Activated T-cell treated with anti-CD3 and anti-CD28 coated beads, Interleukin-2, amount 50 U/mL, for 24 hours (primary cell): ENCODE measurements at places on chromosomes 1 and 21.

DNA sequence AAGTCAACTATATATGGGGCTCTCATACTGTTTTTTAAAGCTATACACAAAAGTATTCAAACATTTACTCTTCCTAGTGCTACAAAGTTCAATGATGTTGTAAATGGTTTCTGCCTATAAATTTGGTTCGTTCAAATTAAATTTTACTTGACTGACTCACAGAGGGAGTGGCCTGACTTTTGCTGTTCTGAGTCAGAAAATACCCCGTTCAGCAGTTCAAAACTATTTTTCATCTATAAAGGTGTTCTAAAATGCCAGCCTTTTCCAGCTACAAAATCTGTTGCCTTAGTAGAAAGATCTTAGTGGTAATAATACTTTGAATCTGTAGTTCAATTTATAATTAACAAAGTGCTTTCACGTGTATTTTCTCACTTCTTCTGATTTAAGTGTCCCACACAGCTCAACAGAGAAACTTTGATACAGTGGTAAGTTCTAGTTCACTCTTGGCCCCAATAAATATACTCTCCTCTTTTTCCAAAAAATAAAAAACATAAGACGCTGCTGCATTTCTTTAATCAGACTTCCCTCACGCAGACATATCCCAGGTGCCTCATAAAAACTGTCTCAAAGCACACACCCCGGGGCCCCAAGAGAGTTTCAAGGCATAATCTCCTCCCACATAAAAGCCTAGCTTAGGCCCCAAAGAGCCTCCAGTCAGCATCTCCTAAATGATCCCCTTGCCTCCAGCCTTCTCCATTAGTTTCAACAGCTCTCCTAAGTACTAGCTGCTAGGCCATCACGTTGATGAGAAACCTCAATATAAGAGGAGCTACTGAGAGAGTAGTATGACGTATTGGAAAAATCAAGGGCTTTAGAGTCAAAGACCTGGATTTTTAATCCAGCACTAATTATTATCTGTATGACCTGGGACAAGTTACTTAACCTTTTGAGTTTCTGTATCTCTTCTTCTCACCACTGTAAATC lies 3.2 kb downstream of the PTP4A2 start:
- no peak for DNase-seq
- peak overlapping the region; percentile 97 for H3K4me3 ChIP-seq
- peak overlapping the region; percentile 98 for H3K27ac ChIP-seq
- H3K36me3 ChIP-seq, result peaks cover 70% of the 10 kb centered on the region
- H3K27me3 ChIP-seq, result no peaks in the 10 kb centered on the region
- H3K4me1 ChIP-seq, result peaks cover 80% of the 10 kb centered on the region

DNA sequence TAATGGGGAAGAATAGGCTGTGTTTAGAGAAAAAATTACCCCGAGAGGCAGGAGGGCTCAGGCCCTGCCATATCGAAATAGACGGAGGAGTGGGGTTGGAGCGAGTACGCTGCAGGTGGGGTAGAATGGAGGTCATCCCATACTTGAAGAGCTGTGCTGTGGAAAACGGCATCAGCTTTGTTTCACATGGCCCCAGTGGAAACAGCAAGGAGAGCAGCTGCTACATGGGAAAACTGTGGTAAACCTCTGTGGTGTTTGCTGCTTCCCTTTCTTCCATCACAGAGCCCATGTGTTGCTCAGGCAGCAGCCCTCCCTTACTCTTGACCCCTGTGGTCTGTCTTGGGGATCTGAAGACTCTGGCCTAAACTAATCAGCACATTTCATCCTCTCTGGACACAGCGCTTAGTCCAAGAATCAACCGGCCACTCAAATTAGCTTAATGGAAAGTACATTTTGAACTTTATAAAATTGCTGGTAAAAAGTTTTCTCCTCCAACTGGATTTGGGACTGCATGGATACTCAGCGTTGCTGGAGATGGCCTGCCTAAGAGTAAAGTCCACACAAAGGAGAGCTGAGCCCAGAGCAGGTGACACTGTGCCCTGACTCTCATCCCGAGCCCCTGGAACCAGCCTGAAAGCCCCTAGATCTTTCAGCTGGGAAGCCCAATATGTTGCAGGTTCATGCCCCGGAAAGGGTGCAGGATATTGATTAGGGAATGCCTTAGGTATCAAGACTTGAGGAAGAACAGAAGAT lies 127.1 kb upstream of the GADD45A start:
- no peak overlapping the region for H3K4me3 ChIP-seq
- no peak overlapping the region for H3K27ac ChIP-seq
- peaks cover 6% of the 10 kb centered on the region for H3K27me3 ChIP-seq
- peaks cover 3% of the 10 kb centered on the region for H3K4me1 ChIP-seq
- DNase-seq, result no peak

DNA sequence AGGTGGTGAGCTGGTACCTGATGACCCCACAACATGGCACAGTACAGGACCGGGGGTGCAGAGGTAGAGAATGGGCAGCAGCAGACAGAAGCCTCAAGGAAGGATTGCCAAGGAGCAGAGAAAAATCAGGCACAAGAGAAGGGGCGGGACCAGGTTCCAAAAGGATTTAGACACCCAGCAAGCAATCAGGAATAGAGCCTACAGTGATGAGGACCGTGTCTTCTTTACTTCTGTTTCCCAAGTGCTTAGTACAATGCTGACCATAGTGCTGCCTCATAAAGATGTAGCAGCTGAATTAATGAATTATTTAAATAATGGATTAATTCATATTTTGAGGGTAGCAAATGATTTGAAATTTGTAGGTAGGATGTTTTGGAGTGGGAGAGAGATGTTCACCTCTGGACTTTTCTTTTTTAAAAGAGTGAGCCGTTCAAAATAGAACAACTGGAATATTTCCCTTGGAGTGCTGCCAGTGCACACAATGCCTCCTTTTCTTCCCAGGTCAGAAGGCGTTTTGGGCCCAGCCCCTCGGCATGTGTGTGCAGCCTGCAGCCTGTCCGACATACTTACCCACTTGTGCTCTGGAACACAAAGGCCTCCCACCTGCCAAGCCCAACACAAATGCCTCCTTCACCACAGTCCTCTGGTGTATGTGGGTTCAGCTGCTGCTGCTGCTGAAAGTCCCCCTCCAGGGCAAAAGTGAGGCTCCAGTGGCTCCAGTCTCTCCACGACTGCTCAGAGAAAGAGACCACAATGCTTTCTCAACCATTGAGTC lies 19.6 kb downstream of the KANK4 start:
- no peaks in the 10 kb centered on the region for H3K36me3 ChIP-seq
- no peaks in the 10 kb centered on the region for H3K27me3 ChIP-seq
- no peak overlapping the region for H3K27ac ChIP-seq
- no peak overlapping the region for H3K4me3 ChIP-seq

DNA sequence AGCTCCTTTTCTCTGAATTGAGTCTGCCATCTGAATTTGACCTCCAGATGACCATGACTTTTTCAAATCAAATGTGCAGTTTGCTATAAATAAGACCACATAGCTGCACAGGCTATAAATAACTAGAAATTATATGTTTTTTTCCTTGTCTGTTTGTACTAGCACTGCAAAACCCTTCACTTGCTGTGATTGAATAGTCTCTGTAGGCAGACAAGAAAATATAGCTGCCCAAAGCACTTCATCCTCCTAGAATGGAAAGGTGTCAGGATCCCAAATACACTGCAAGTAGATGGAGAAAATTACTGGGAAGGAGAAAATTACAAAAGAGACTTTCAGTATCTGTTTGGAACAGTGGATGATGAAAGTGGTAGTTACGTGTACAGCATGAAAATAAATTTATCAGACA lies 175.8 kb downstream of the APP start:
- H3K4me1 ChIP-seq, result no peaks in the 10 kb centered on the region
- no peak overlapping the region for H3K4me3 ChIP-seq
- no peak for DNase-seq
- no peaks in the 10 kb centered on the region for H3K27me3 ChIP-seq
- no peak overlapping the region for H3K27ac ChIP-seq
- H3K36me3 ChIP-seq, result peaks cover 32% of the 10 kb centered on the region

DNA sequence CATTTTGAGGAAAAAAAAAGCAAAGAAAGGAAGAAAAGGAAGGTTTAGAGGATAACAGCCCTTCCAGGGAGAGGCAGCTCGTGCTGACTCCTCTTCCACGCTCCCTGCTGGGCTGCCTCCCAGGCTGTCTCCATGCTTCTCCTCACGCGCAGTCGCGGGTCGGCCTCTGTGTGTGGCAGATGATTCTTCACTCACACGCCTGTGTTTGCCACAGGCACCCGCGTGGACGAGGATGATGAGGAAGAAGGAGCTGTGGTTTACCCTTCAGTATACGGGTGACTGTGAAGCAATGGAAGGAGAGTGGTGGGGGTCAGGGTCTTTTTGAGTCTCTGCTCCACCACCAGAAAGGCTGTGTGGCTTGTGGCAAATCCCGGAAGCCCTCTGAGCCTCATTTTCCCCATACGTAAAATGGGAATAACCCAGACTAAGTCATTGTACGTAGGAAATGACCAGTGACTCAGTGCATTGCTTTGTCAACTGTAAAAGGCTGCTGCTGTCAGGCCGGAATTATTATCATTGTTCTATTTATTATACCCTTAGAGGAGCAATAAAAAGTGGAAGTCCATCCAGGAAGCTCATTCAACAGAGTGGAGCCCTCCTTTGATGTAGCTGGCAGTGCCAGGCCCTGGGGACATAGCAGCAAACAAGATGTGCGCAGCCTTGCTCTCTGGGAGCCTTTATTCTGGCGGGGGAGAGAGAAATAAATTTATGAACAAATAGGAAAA lies 11.9 kb upstream of the SH2D2A start:
- H3K4me1 ChIP-seq, result peaks cover 4% of the 10 kb centered on the region
- no peak overlapping the region for H3K4me3 ChIP-seq
- no peaks in the 10 kb centered on the region for H3K36me3 ChIP-seq
- H3K27me3 ChIP-seq, result peaks cover 7% of the 10 kb centered on the region
- H3K27ac ChIP-seq, result no peak overlapping the region
- DNase-seq, result no peak

- H3K27me3 ChIP-seq, result no peaks in the 10 kb centered on the region
- DNase-seq, result no peak
- no peaks in the 10 kb centered on the region for H3K36me3 ChIP-seq
These were observed 453 bp downstream of the TFF3 start for GRCh38 chr21:42314616-42315295.

DNA sequence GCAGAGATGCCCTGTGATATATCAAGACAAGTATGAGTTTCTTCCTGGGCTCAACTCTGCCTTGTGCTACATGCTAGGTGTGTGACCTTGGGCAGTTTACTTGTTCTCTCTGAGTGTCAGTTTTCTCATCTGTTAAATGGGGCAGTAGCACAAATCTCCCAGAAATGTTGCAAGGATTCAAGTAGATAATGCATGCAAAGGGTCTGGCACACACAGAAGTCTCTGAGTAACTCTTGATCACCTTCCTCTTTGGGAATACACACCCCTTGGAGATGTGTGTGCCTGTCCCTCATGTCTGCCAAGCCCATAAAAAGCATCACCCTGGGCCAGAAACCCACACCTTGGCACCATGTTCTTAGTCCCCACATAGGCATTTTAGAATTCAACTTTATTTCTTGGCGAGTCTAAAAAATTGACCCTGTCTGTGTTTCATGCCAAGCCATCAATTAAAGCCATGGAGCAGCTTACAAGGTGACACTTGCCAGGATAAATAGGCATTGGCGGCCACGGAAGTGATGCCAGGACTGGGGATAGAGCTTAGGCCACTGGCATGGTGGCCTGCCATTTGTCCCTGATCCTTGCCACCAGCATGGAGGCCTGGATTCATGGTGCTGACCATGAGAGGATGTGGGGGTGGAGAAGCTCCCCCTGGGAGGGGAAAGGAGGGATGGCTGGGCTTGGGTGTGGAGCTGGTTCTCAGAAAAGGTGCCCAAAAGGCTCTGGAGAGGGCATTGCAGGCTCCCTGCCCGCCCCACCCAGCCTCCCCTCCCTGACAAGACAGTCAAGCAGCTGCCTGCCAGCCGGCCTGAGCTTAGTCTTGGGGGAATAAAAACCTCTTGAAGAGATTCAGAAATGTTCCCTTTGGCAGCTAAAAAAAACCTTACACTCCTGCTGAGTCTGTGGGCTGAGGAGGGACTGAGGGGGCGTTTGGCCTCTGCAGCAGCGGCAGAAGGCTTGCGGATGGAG lies 118.0 kb upstream of the IPO9 start:
- H3K4me3 ChIP-seq, result no peak overlapping the region
- no peak for DNase-seq
- H3K4me1 ChIP-seq, result no peaks in the 10 kb centered on the region
- H3K27ac ChIP-seq, result no peak overlapping the region
- no peaks in the 10 kb centered on the region for H3K36me3 ChIP-seq

GRCh38 chr1:9263984-9264872 lies 28.5 kb upstream of the SPSB1 start:
- no peak overlapping the region for H3K27ac ChIP-seq
- H3K4me3 ChIP-seq, result no peak overlapping the region
- DNase-seq, result no peak
- peaks cover 19% of the 10 kb centered on the region for H3K36me3 ChIP-seq
- no peaks in the 10 kb centered on the region for H3K27me3 ChIP-seq

GRCh38 chr1:109760581-109761226 lies 3.0 kb downstream of the EPS8L3 start:
- no peaks in the 10 kb centered on the region for H3K27me3 ChIP-seq
- H3K4me1 ChIP-seq, result no peaks in the 10 kb centered on the region
- H3K36me3 ChIP-seq, result no peaks in the 10 kb centered on the region
- peak; percentile 15 for DNase-seq
- H3K4me3 ChIP-seq, result no peak overlapping the region

DNA sequence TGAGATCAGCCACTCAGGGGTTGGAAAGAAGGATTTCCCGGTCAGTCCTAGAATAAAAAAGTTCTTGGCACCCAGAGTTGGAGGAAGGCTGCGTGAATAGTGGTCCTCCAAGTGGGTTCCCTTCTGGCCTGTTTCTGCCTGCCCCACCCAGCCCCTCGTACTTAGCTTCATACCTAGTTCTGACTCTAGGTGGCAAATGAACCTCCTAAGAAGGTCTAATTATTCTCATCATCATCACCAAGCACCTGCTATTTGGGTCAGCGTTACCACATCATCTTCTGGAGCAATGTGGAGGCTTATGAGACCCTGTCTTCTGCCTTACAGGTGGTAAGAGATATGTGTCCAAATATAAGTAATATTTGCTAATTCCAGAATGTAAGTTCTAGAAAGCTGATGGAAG lies 35.9 kb upstream of the NFASC start:
- no peaks in the 10 kb centered on the region for H3K4me1 ChIP-seq
- DNase-seq, result no peak
- peaks cover 68% of the 10 kb centered on the region for H3K27me3 ChIP-seq

GRCh38 chr1:20446796-20447195 lies 39.2 kb downstream of the CAMK2N1 start:
- no peaks in the 10 kb centered on the region for H3K4me1 ChIP-seq
- H3K4me3 ChIP-seq, result no peak overlapping the region
- H3K36me3 ChIP-seq, result no peaks in the 10 kb centered on the region
- no peak overlapping the region for H3K27ac ChIP-seq
- no peak for DNase-seq

GRCh38 chr1:211318576-211319280 lies 7.9 kb upstream of the TRAF5 start:
- no peak overlapping the region for H3K4me3 ChIP-seq
- no peaks in the 10 kb centered on the region for H3K27me3 ChIP-seq
- H3K27ac ChIP-seq, result no peak overlapping the region
- H3K36me3 ChIP-seq, result peaks cover 25% of the 10 kb centered on the region
- peaks cover 47% of the 10 kb centered on the region for H3K4me1 ChIP-seq

- no peaks in the 10 kb centered on the region for H3K4me1 ChIP-seq
- DNase-seq, result no peak
- H3K27me3 ChIP-seq, result peaks cover 20% of the 10 kb centered on the region
- no peak overlapping the region for H3K27ac ChIP-seq
- H3K4me3 ChIP-seq, result no peak overlapping the region
- no peaks in the 10 kb centered on the region for H3K36me3 ChIP-seq
These were observed 21.4 kb upstream of the ADARB1 start for GRCh38 chr21:45052960-45053359.
